ENCODE measurements at places on chromosomes 12 and 14.

DNA sequence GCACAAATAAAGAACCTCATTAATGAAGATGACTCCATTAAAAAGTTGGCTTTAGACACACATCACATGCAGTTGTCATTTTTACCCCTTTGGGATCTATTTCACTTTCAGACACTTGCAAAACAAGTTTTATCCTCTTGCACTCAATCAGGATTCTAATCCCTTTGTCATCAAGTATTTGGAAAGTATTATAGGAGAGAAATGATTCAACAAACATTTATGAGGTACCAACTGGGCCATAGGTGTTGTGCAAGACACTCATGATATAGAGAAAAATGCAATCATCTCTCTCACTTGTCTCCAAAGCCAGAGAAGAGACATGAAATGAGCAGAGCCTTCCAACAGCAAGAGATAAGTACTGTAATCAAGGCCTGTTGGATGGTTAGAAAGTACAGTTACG lies 327.7 kb downstream of the RMST start:
- DNase-seq: no peak

GRCh38 chr12:52305921-52306705 lies 14.8 kb upstream of the KRT81 start:
- no peak for DNase-seq

GRCh38 chr12:153080-153746 lies 60.7 kb downstream of the SLC6A12 start:
- peak; percentile 81 for DNase-seq

GRCh38 chr12:60148109-60148508 lies 552.3 kb downstream of the SLC16A7 start:
- no peak for DNase-seq

GRCh38 chr12:12925388-12925787 lies 26.6 kb downstream of the GPRC5D start:
- DNase-seq: no peak

DNA sequence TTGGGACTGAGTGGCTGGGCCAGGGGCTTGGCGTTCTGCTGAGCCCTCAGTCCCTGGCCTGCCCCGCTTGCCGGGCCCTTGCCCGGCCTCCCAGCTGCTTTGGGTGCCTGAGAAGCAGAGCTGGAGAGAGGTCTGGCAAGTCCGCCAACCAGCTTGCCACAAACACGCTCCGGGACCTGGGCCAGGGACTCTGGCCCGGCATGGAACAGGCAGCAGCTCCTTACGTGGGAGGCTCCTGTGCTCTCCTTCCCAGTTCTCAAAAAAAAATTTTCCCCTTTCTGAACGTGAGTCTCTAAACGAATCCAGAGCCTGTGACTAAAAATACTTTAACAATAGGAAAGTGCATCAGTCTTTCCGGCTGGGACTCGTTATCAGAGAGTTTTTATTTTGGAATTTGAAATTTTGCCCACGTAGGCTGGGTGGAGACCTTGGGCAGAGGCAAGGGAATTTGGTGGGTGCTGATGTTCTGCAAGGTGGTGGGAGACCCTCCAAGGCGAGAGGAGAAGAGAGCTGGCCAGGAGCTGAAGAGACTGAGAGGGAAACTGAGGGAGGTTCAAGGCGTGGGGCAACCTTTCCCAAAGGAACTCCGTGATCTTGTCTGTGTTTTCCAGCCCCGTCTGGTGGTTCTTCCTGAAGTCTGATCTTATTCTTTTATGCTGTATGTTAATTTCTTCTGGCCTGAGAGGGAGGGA lies 6.8 kb upstream of the NR4A1 start:
- DNase-seq: no peak

- no peak for DNase-seq
Observed at GRCh38 chr14:31038521-31039166, 12.5 kb upstream of the STRN3 start.

DNA sequence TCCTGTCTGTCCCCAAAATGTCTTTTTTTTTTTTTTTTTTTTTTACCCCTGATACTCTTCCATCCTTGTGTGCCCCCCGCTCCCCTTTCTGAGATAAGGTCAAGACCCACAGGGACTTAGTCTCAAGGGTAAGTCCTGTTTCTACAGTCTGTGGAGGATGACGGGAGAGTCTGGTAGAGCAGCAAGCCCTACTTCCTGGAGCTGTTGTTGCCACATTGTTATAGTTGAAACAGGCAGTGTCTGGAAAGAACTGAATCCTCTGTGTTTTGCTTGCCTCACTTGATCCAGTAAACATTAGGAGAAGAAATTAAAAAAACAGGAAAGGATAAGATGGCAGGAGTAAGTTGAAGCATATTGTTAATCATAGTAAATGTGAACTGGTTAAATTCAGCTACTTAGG lies 45.5 kb downstream of the ZNF664 start:
- DNase-seq: no peak

DNA sequence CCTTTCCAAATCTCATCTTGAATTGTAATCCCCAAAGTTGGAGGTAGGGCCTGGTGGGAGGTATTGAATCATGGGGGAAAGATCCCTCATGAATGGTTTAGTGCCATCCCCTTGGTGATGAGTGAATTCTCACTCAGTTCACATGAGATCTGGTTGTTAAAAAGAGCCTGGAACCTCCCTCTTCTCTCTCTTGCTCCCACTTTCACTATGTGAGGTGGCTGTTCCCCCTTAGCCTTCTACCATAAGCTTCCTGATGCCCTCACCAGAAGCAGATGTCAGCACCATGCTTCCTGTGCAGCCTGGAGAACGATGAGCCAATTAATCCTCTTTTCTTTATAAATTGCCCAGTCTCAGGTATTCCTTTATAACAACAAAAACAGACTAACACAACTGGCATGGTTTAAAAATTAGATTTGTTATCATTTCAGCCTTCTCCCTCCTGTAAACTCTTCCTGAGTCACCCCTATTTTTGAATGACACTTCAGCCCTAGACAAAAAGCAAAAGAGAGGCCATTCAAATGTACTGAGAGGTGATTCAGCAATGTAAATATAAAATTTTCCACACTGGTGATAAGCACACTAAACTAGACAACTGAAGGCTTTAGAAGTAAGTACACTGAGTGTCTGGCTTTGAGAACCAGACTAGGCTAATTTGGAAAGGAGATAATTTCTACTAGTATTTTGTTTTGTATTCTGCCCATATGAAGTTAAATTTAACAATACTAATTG lies 212.1 kb upstream of the ABCD2 start:
- DNase-seq: no peak

DNA sequence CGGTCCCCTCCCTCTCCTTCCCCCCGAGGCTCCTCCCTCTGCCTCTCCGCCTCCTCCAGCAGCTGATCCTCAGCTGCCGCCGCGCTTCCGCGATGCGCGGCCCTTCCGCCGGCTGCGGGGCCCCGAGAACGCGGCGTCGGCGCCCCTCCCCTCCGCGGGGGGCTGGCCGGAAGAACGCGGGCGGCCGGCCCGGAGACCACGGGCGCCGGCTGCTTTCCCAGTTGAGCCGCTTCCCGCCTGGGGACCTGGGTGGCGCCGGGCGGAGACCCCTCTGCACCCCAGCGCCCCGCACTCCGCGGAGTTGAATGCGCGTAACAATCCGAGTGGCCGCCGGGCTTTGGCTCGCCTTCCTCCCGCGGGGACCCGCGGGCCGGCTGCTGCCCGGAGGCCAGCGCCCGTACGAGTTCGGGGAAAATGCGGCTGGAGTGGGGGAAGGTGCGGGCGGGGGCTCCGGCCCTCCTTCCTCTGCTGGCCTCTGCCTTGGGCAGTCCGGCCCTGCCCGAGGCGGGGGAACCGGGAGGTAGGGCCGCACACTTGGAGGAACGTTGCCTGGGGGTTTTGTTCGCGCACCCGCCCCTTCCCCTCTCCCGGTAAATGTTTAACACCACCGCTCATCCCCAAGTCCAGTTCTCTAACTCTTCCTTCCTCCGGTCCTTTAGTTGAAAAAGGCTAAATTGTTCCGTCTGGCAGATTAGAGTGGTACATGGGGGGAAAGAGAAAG lies 393 bp upstream of the DCAF5 start:
- DNase-seq: peak; percentile 95

GRCh38 chr14:77106666-77107065 lies 8.6 kb downstream of the CIPC start:
- no peak for DNase-seq

DNA sequence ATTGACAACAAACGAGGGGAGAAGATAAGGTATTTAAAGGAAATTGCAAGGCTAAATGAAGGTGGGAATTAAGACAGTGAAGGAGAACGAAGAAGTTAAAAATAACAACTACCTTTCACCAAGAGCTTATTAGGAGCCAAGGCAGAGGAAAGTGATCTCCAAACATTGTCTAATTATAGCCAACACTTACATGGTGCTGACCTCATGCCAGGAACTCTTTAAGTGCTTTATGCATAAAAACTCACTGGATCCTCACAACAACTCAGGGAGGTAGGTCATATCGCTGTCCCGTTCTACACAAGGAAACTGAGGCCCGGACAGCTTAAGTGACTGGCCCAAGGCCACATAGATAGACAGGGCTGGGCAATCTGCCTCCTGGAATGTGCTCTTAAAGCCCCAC lies 19.5 kb downstream of the TAMALIN start:
- no peak for DNase-seq

DNA sequence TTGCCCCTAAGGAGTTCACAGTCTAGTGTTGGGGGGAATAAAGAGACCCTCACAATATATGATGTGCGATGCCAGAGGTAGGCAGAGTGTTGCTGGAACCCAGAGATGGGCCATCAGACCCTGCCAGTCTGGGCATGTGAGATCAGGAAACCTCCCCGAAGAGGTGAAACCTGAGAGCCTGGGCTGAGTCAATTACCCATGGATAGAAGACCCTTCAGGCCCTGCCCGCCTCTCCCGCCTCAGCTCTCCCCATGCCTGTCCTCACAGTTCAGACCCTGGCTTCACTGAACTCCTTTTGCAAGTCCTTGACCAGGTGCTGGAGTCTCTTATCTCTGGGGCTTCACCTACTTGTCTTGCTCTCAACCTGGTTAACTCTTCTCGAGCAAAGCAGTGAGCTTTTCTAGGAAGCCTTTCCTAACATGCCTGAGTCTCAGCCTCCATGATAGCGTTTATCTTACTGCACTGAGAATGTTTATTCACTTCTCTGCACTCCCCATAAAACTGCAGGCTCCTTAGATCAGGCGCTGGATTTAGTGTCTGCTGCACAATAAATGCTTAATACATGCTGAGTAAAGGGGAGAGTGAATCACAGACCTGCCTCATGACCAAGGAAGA lies 19.6 kb downstream of the ALDH1L2 start:
- no peak for DNase-seq

- no peak for DNase-seq
Observed at GRCh38 chr12:21369141-21369980, 3.3 kb upstream of the IAPP start.

- no peak for DNase-seq
Observed at GRCh38 chr12:5789469-5789968, 155.5 kb downstream of the ANO2 start.

DNA sequence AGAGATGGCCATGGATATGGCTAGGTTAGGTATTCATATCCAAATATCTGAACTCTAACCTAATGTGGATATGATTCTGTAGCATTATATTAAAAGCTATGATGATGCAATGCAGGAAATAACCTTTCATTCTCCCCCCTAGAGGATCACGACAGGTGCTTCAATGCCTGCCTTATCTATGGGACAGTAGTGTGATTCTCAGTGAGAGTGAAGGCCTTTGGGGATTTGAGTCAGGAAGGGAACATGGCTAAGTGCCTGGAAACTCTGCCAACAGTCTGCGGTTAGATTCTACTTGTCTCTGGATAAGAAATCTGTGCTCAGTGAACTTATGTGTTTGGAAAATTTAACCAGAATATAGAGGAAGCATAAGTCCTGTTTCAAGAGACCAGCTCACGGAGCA lies 81.8 kb downstream of the SLC38A1 start:
- DNase-seq: no peak

GRCh38 chr12:66288121-66288520 lies 14.2 kb upstream of the HELB start:
- DNase-seq: no peak

DNA sequence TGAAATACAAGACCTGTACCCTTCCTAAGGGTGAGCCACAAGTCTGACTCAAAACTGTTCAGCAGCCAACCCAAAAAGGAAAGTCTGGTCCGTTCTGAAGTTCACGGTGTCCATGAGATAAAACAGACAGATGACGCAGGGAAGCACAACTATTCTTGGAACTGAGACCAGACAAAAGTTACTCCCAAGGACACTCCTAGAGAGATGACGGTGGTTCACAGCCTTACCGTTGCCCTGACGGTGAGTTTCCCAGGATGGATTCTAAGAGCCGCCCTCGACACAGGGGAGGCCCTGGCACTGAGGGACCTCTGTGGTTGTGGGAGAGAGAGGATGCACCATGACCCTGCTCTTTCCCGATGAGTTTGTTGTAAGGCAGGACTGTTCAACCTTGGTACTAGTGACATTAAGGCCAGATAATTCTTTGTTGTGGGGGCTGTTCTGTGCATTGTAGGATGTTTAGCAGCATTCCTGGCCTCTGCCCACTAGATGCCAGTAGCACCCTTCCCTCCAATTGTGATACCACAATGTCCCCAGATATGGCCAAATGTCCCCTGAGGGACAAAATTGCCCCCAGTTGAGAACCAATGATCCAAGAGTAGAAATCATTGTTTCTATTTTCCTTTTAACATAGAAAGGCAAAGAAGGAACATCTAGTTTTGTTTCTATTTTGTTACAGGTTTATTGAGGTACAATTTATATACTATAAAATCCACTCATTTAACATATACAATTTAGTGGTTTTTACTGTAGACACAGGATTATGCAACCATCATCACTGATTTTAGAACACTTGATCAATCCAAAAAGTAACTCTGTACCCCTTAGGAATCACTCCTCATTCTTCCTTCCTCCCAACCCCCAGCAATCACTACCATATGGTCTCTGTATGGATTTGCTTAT lies 23.0 kb downstream of the OR10P1 start:
- no peak for DNase-seq

DNA sequence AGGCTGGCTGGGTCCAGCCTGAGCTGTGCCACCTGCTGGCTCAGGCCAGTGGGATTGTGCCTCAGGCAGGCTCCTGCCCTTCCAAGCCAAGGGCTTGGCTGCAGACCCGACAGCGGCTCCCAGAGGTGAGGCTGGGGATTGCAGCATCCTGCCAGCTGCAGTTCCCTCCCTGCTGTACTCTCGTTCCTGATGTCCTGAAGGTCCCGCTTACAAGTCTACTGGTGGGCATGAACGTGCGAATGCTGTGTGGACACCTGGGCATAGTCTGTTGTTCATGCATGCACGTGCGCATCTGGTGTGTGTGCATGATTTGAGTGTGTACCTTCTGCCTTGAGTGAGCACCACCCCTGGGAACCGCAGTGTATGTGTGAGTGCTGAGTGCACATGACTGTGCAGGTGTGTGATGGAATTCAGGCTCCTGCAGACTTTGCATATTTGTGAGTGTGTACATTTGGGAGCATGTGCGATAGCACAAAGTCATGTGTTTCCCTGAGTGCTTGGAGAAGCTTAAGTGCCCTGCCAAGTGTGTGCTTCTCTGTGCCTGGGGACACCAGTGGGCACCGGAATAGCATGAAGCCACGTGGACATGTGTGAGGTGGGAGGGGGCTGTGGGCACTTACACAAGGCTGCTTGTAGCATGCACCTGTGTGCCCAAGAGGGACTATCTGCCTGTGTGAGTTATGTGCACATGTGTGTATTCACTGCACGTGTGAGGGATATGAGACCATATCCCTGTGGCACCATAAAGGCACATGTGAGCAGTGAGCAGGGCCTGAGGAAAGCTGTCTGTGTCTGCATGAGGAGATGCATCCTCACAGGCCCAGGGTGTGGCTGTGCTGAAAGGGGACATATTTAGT lies 19.3 kb upstream of the KRT7 start:
- DNase-seq: peak; percentile 65
